ENCODE measurements at places on chromosomes 16 and 17.
A peak's percentile ranks its signal among the peaks of the same experiment; 100 is the strongest.

GRCh38 chr16:50826797-50827316 lies 85.0 kb downstream of the CYLD start:
- no peak for DNase-seq

- DNase-seq, result no peak
These were observed 391.1 kb downstream of the CNTNAP4 start for GRCh38 chr16:76668207-76668725.

DNA sequence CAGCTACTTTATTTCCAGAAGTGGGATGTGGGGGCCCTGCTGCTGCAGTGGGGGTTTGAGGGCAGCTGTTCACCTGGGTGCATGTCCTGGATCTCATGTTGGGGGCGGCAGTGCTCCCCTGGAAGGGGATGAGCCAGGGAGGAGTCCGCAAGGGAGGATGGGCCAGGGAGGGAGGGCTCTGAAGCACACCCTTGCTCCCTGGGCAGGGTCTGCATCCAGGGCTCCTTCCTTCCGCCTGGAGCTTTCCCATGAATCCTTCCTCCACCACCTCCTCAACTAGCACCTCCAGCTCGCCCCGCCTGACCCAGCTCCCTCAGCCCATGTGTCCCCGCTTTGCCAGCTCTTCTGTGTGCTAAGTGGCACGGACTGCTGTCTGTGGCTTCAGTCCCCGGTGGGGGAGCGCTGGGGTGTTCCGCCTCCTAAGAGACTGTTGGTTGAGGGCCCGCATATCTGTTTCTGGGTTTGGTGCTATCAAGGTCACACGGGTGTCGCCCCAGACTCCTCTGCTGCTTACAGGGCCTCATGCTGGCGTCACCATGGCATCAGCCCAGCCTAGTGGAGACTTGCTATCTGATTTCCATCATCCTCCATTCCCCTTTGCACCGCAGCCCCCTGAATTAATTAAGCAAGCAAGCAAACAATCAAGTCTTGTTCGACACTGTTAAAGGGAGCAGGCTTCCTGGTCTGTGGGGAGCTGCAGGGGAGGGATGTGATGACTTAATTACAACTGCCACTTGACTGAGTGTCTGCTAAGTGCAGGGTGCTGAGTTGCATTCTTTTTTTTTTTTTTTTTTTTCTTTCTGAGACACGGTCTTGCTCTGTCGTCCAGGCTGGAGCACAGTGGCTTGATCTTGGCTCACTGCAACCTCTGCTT lies 71.8 kb downstream of the PRKCA start:
- peak; percentile 88 for DNase-seq

- no peak for DNase-seq
These were observed 7.5 kb downstream of the STX1B start for GRCh38 chr16:31002862-31003341.

GRCh38 chr17:82330322-82331239 lies 3.0 kb downstream of the SECTM1 start:
- peak; percentile 13 for DNase-seq

- no peak for DNase-seq
These were observed 26.7 kb upstream of the PLCG2 start for GRCh38 chr16:81752225-81752875.

DNA sequence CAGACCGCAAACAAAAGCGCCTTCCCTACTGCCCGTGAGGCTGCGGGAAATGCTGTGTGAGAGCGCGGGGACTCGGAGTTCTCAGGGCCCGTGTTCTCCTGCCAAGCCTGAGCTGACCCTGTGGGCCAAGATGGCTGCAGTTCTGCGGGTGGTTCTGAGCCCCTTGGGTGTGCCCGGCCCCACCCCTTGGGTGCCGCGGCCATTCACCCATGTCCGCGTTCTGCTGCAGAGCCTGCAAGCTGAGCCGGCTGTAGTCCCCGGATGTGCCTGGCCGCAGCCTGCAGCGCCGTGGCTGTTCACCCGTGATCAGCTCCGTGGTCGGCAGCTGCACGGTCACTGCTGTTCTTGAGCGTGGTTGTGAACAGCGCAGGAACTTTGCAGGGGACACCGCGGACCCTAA lies 20.0 kb downstream of the ACSF3 start:
- no peak for DNase-seq

- no peak for DNase-seq
These were observed 23.6 kb downstream of the CENPV start for GRCh38 chr17:16329519-16330271.

- no peak for DNase-seq
These were observed 264.5 kb downstream of the WWOX start for GRCh38 chr16:78363843-78364555.

DNA sequence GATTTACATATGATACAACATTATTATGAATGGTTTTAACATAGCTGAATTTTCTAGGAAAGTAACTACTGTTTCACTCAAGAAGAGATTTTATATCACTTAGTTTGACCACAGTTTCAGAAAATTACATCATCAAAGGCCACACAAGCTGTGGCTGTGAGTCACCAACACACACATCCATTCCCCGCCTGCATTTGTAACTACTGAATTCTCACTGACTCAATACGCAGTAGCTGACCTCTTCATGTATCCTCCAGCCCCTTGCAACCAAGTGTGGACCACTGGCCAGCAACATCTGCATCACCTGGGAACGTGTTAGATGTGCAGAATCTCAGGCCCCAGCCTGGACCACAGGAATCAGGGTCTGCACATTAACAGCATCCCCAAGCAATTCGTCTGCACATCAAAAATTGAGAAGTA lies 197.6 kb downstream of the XYLT1 start:
- DNase-seq, result no peak

GRCh38 chr17:49997301-49997650 lies 2.3 kb upstream of the DLX3 start:
- no peak for DNase-seq

DNA sequence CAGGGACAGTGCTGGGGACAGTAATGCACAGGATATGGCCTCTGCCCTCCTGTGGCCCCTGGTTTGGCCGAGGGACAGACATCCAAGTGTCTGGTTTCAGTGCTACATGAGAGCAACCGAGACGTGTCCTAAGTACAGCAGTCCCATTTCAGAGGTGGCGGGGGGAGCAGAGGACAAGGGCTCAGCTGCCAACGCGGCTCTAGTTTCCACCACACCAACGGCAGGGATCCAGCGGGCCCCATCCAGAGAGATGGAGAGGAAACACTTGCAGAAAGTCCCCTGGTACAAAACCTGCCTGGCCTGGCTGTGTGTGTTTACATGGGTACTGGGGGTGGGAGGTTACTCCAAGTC lies 125.8 kb upstream of the SMURF2 start:
- DNase-seq, result no peak

GRCh38 chr17:41971721-41972523 lies 5.3 kb downstream of the CNP start:
- DNase-seq, result no peak

- DNase-seq, result no peak
These were observed 24.3 kb downstream of the ZNF469 start for GRCh38 chr16:88407042-88407420.

- DNase-seq, result peak; percentile 84
These were observed 1.8 kb upstream of the UBTF start for GRCh38 chr17:44221084-44221861.

DNA sequence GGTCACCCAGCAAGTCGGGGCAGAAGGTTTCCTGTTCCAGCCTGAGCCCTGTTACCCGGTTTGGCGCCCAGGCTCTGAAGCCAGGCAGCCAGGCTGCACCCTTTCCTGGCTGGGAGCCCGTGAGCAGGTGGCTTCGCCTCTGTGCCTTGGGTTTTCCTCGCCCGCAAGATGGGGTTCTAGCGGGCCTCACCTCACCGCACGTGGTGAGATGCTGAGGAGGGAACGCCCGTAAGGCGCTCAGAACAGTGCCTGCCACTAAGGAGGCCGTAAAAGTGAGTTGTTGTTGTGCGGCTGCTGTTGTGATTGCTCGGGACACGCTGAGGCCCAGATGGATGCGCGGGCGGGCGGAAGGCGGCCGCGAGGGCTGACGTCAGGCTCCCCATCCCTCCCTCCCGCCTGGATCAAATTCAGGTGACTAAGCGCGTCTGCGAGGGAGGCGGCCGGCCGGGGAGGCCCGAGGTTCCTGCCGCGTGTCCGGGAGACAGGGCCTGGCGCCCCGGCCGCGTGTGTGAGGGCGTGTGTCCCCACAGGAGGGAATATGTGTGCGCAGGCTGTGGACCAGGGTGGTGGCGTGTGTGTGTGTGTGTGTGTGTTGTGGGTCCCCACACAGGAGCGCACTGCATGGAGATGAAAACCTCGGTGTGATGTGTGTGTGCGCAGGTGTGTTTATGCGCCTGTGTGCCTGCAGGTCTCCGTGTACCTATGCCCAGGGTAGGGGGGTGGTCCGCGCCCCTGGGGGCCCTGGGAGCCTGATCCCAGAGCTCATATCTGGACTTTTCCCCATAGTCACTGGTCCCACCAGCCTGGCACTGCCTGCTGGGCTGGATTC lies 4.3 kb downstream of the CAMKK1 start:
- peak; percentile 35 for DNase-seq

DNA sequence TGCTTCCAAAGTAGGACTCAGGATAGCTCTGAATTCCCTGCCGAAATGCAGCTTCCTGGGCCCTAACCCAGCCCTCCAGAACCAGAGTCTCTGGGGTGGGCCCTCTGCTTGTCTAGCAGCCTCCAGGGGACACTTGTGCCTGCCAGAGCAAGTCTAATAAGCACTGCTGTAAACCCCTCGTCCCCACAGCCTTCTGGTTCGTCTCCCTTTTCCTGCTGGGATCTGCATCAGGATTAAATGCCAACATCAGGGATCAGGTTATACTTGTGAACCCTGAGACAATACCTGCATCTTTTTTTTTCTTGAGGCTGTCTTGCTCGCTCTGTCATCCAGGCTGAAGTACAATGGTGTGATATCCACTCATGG lies 282.0 kb downstream of the SEC14L1 start:
- no peak for DNase-seq

- no peak for DNase-seq
These were observed 61.0 kb downstream of the ABHD15 start for GRCh38 chr17:29505836-29506235.

GRCh38 chr17:63275971-63276745 lies 169.9 kb downstream of the CYB561 start:
- DNase-seq, result no peak

DNA sequence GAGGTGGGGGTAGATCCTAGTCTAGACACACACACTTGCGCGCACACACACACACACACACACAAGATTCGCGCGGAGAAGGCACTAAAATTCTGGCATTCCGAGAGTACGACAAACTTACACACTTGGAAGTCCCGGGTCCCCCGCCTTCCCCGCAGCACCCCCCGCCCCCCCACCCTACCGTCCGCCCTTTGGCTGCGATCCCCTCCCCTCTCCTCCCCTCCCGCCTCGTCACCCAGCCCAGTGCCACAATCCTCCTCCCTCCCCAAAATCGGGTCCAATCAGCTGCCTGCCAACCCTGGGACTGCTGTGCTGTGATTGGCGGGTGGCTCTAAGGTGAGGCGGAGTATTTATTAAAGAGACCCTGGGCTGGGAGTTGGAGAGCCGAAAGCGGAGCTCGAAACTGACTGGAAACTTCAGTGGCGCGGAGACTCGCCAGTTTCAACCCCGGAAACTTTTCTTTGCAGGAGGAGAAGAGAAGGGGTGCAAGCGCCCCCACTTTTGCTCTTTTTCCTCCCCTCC lies at the start of gene SOX9:
SOX9 (plus strand) TSS at position 379 of the 522 bp plus-strand sequence. CDS start 372 bp downstream, outside the sequence.
- DNase-seq, result peak; percentile 98

DNA sequence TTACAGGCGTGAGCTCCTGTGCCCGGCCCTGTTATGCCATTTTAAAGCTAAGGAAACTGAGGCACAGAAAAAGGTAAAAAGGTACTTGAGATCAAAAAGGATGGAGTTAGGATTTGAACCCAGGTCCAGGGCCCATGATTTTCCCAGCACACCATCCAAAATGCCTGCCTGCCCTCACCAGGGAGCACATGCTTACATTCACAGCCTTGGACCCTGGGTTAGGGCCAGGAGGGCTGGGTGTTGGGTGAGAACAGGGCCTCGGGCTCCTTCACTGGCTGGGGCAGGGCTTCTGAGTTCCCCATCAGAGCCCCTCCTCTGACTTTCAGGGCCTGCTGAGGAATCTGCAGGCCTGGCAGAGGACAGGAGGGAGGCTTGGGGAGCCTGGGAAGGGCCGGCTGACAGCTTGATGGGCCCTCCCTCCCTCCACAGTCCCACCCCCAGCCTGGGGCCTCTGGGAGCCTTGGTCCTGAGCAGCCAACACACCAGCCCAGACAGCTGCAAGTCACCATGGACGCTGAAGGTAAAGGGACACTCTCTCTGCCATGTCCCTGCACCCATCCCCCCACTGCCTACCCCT lies at the start of gene QPRT:
QPRT (plus strand) TSS at position 490 of the 577 bp plus-strand sequence; CDS start at position 508, 18 bp downstream.
- DNase-seq, result peak; percentile 49

DNA sequence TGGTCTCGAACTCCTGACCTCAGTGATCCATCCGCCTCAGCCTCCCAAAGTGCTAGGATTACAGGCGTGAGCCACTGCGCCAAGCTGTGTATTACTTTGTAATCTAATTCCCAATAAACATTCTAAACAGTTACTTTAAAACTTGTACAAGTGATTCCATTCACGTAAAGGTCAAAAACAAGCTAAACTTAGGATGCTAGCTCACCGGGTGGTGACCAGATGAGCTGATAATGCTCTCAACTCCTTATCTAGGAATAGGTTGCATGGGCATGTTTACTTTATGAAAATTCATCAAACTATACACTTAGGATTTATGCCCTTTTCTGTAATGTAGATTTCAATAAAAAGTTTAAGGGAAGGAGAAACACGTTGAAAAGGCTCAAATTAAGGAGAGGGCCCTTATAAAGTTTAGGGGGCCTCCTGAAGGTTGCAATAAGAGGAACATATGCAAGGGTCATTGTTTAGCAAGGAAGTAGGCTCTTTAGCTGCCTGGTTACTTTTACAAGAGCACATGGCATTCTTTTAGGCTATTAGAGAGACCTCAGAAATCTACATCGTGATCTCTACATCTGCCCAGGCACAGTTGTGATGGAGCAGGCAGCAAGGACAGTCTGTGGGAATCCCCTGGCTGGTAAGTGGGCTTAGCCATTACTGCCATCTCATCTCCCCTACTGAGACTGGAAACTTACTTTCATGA lies 13.3 kb downstream of the CDR2 start:
- DNase-seq, result no peak

DNA sequence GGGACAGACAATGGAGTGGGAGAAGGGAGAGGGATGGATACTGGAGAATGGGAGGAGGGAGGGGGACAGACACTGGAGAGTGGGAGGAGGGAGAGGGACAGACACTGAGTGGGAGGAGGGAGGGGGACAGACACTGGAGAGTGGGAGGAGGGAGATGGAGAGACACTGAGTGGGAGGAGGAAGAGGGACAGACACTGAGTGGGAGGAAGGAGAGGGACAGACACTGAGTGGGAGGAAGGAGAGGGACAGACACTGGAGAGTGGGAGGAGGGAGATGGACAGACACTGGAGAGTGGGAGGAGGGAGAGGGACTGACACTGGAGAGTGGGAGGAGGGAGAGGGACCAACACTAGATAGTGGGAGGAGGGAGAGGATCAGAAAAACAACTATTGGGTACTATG lies 426.7 kb upstream of the PMFBP1 start:
- no peak for DNase-seq

Measured in NCI-H526 treated with DMSO at 0.1 percent for 48 hours (cell line).